ENCODE measurements at places on chromosomes 12 and 14.

- no peak for DNase-seq
These were observed 2.0 kb downstream of the ADCY6 start for GRCh38 chr12:48786591-48787544.

DNA sequence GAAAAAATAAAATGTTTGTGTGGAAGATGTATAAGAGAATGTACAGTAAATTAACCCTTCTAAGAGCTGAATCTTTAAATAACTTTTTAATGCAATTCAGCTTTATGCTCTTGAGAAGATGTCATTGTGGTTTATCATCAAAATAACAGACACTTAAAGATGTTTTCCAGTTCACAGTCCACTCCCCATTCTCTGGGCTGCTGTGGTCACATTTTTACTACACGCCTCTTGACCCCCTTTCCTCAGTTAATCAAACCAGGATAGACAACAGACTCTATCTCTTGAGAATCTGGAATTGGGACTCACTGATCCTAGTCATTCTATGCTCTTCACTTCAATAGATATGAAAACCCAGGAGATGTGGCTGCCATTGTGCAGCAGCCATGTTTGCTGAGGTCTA lies 24.7 kb upstream of the OR6J1 start:
- no peak for DNase-seq

DNA sequence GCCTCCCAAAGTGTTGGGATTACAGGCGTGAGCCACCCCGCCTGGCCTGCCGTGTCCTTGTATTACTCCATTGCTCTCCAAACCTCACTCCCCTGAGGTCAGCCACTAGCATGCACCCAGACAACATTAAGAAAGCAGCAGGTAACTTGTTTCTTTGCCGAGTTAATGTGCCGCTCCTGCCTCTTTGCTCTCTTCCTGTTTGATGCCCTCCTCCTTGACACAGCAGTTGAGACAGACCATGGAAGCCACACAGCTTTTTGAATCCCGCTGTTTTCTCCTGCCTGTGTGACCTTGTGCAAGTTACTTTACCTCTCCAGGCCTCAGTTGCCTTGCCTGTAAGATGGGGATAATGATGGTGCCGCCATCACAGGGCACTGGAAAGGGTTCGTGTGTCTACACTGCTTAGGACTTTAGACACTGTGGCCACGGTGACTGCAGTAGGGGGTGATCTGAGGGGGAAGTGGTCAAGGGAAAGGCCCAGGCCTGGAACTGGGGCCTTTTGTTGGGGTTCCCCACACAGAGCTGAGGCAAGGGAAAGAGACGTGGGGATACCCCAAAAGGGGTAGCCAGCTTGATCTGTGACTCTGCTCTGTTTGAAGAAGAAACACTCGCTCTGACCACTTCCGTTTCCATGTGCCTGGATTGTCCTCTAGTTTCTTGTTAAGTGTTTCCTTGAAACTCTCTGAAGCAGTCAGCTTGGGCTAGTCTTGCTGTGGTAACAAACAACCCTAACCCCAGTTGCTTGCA lies 69.3 kb downstream of the RIN3 start:
- DNase-seq: no peak

- peak; percentile 71 for DNase-seq
These were observed 248.6 kb upstream of the KRR1 start for GRCh38 chr12:75759842-75760572.

- DNase-seq: no peak
These were observed 25.0 kb upstream of the NPAS3 start for GRCh38 chr14:32913725-32914124.

GRCh38 chr14:66501592-66501991 lies 6.4 kb upstream of the GPHN start:
- DNase-seq: no peak

DNA sequence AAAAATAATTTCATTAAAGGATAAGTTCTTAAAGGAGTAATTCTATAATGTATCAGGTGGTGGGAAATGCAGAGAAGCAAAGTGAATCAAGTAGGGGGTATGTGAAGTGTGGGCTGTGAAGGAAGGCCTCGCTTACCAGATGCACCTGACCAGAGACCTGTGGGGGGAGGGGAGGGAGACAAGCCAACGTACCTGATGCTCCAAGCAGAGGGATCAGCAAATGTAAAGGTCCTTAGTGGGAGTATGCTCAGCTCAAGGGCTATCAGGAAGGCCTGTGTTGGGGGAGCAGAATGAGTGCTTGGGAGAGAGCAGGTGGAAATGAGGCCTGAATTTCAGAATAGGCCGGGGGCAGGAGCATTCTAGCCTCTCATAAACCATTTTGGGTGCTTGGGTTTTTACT lies 57.1 kb downstream of the ANO4 start:
- DNase-seq: no peak

DNA sequence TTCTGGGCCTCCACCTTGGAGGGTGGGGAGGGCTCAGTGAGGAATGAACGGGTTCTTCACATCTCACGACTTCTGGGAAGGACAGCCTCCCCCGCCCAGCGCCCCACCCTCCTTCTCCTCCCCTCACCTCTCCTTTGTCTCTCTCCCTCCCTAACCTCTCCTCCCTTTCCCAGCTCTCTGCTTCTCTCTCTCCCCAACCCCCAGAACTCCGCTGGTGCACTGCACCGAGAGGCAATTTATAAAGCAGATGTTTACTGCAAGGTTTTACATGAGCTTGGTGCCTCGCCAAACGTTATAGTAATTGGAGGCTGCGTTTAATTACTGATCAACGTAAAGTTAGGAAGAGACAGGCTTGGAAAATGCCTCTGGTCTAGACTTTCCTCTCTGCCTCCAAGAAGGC lies 42.9 kb upstream of the FAM222A start:
- no peak for DNase-seq

DNA sequence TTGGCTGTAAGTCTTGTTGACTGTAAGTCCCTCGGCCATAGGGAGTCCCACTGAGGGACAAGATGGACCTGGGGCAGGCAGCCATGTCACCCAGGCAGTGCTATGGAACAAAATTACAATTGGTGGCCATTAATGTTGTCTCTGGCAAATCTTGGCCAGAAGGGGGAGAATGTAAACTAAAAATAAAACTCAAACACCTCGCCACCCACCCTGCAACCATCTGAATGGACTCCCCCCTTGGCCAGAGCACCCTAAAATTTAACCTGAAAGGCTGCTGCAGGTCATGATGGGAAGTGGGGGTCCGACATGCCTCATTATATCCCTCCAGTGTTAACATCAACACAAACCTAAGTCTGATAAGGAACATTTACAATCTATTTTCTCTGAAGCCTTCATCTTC lies 8.2 kb downstream of the SLC22A17 start:
- no peak for DNase-seq

- DNase-seq: no peak
These were observed 148.6 kb downstream of the ASCL1 start for GRCh38 chr12:103105971-103106597.

- DNase-seq: no peak
These were observed 29.1 kb downstream of the JDP2 start for GRCh38 chr14:75456997-75457335.

DNA sequence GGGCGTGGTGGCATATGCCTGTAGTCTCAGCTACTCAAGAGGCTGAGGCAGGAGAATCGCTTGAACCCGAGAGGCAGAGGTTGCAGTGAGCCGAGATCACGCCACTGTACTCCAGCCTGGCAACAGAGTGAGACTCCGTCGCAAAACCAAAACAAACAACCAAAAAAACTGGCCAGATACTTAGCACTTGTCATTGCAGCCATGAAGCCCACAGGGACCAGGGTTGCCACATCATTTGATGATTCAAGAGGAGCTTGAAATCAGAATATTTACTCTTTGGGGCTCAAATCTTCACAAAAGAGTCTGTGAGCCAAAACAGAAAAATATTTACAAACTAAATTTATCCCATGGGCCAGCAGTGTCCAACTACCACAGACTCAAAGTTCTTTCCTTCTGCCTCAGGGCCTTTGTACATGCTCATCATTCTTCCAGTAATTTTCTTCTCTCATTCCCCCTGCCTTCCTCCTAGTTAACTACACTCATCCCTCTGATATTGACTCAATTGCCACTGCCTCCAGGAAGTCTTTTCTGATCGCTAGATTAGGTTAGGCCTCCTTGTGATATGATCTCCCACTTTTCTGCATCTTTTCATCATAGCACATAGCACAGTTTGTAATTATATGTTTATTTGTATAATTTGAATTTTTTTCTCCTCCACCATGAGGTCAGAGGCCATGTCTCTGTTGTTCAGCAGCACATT lies 130.8 kb upstream of the PLEKHG7 start:
- no peak for DNase-seq

DNA sequence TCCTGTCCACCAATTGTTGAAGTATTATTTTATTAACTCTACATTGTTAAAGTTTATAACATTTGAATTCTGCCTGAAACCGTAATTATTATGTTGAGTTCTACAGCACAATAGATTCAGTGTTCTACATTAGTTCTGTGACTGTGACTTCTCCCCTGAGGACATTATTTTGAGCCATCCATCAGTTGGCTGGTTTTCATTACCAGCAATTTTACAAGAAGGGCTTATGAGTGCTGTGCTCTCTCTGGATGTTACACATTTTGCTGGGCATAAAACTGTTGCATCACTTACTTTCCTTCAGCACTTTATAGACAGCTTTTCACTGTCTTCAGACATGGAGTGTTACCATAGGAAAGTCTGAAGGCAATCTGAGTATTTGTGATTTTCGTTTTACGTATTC lies 118.2 kb upstream of the KITLG start:
- no peak for DNase-seq

DNA sequence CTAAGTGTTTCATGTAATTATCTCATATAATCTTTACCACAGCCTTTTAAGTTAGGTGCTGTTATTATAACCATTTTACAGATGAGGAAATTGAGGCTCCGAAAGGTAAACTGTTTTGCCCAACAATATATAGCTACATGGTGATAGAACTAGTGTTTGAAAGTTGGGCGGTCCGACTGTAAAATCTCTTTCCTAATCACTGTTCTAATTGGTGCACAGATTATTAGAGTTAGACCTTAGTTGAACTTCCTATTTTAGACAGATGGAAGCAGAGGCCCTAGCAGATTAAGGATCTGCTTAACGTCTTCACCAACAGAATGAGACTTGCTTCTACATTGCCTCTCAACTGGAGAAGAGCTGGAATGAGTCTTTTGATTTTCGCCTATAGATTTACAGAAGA lies 30.0 kb upstream of the DUSP6 start:
- DNase-seq: no peak

DNA sequence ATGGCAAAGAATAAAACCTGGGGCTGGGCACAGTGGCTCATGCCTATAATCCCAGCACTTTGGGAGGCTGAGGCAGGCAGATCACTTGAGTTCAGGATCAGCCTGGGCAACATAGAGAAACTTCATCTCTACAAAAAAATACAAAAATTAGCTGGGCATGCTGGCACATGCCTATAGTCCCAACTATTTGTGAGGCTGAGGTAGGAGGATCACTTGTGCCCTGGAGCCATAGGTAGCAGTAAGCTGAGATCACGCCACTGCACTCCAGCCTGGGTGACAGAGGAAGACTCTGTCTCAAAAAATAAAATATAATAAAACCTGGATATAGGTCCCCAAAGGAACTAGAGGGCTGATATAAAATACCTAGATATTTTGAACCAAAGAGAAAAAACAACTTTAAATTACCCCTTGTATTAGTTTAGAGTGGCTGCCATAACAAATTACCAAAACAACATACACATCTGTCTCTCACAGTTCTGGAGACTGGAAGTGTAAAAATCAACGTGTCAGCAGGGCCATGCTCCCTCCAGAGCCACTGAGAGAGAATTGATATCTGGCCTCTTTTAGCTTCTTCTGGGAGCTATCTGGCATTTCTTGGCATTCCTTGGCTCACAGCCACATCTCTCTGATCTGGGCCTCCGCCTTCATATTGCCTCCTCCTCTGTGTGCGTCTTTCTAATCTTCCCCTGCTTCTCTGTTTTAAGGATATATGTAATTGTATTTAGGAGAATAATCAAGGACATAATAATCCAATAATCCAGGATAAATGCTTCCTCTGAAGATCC lies 47.9 kb upstream of the ATF7IP start:
- DNase-seq: no peak

DNA sequence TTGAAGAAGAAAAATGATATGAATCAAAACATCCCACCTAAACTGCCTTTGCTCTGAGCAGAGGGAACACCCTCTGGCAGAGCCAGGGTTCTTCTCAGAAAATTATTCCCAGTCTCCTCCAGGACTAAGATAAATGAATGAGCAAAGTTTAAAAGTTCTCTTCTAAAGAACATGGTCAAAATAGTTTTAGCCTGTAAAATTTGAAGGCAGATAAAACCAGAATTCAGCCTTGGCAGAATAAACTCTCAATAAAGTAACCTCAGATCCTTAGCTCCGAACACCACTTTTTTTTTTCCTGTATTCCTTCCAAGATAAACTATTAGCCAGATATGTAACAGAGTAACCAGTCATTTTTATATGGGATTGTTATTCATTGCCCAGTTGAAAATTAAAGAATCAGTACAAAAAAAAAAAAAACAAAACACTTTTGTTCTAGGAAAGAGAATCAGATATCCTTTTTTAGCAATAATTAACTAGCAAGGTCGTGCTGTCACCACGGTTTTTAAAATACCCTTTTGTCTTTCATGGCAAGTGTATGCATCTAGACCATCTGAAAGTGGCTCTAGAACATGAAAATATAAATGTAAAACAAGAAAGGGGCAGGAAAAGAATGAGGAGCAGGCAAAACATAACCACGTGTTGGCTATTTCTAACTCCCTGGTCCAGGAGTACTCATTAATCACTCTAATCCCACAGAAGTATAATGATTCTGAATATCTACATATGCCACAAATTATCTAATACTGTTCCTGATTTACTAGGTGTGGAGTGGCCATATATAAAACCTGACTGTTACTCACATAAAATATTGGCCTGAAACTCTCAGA lies 60.8 kb downstream of the CAPZA3 start:
- DNase-seq: no peak

DNA sequence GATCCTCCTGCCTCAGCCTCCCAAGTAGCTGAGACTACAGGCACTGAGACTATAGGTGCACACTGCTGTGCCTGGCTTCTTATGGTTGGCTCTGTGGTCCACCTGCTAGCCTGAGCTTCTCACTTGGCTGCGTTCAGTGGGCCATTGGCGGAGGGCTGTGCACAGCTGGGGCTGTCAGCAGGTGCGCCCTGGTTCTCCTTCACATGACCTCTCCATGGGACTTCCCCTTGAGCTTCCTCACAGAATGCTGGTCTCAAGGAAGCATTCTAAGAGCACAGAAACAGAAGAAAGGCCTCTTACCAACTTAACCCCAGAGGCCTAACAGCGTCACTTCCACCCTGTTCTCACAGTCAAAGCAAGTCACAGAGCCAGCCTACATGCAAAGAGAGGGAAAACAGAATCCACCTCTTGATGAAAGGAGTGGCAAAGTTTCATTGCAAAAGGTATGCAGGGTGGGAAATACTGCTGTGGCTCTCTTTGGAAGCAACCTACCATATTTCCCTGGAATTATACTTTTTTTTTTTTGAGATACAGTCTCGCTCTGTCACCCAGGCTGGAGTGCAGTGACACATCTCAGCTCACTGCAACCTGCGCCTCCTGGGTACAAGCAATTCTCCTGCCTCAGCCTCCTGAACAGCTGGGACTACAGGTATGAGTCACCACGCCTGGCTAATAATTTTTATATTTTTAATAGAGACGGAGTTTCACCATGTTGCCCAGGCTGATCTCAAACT lies 9.3 kb downstream of the RILPL2 start:
- no peak for DNase-seq
